Stimulated activated CD8-positive, alpha-beta memory T cell treated with anti-CD3 and anti-CD28 coated beads, Interleukin-15, amount 100 ng/mL, for 4 hours (primary cell): ENCODE measurements at places on chromosomes 7 and 10.

DNA sequence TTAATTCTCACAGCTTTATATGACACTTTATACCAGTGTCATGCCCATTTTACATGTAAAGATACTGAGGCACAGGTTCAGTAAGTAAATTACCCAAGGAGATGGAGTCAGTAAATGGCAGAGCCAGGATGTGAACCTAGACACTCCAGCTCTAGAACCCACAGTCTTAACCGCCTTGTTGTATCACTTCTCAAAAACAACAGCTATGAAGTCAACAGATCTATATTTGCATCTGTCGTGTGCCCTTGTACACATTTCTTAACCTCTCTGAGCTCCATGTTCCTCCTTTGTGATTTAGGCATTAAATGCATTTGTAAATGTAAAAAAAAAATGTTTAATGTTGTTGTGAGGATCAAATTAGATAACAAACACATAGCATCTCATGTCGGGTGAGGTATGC, 716.2 kb downstream of the SUGCT start:
- no peak for DNase-seq

- DNase-seq, result no peak
These were observed 103.4 kb upstream of the SDK1 start for GRCh38 chr7:3197567-3198213.

- DNase-seq, result no peak
These were observed 41.8 kb upstream of the TSPAN13 start for GRCh38 chr7:16711730-16712129.

DNA sequence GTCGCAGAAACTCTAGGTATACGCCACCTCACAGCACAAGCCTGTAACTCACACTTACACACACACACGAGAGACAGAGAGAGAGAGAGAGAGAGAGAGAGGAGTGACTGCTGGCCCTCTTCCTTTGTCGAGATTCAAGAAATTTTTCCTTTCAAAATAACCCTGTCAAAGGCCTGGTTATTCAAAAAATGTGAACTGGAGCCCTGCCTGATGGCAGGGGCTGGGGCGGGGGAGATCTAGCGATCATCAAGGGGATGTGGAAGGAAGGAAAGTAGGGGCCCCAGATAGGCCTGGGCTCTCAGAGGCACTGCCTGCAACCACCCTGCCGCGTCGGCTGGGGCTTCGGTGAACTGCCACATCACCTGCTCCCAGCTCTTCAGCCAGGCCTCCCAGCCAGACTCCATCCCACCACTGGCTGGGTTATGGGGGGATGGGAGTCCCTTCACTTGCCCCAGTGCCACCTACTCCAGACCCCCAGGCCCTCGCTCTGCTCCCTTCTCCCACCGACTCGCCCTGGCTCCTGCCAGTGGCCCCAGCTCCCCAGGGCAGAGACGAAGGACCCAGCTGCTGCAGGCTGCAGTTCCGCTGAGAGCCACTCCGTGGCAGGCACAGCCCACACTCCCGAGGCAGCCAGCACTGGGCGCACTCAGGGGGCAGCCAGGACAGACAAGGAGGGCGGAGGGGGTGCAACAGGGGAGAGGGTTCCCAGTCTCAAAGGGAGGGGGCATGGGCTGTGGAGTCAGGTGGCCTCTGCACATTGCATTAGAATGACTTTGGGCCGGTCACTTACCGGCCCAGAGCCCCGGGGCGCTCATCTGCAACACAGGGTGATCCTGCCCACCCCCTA, 15.3 kb downstream of the KCNH2 start:
- DNase-seq, result no peak
